ENCODE measurements at places on chromosomes 2 and 18.

DNA sequence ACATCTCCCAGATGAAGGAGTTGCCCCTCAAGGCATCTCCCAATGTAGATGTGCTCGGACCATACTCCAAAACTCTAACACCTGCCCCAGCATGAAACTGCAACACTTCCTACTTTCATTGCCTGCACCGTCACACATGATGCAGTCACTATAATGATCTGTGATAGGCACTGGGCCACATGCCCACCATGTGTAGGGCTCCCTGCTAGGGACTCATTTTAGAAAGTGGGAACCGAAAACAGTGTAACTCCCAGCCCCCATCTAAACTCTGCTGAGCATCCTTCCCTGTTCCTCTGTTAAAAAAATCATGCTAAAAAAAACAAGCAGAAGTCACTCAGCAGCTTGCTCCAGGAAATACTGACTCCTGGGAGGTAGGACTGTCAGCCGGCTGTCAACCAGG lies 496.1 kb upstream of the RAB6C start:
- DNase-seq = no peak

DNA sequence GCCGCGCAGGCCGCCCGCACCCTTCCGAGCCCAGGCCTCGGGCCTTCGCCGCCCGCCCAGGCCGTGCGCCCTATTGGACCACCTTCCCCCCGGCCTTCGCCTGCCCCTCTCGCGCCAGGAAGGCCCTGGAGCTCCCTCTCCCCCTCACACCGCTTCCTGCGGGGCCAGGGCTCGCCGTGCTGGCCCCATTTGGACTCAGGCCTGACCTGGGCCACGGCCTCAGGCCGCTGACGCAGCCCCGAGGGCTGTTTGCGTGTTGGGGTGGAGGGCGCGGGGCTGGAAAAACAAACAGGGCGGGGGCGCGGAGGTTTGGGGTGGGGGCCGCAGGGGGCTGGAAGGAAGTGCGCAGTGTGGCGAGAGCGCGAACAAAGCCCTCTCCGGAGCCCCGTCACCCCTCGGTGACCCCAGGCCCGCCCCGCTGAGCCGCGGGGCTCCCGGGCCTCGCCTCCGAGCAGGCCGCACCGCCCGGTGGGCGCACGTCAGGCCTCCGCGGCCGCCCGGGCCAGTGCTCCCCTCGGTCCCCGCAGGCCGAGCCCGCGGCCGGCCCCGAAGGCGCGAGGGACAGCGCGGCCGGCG lies 12.3 kb upstream of the SIX3 start:
- DNase-seq = no peak

- no peak for DNase-seq
These were observed 9.4 kb upstream of the AGFG1 start for GRCh38 chr2:227462462-227462951.

GRCh38 chr2:84888401-84889276 lies 7.8 kb upstream of the TRABD2A start:
- no peak for DNase-seq

GRCh38 chr18:25726298-25726697 lies 364.1 kb downstream of the SS18 start:
- DNase-seq = peak; percentile 41

DNA sequence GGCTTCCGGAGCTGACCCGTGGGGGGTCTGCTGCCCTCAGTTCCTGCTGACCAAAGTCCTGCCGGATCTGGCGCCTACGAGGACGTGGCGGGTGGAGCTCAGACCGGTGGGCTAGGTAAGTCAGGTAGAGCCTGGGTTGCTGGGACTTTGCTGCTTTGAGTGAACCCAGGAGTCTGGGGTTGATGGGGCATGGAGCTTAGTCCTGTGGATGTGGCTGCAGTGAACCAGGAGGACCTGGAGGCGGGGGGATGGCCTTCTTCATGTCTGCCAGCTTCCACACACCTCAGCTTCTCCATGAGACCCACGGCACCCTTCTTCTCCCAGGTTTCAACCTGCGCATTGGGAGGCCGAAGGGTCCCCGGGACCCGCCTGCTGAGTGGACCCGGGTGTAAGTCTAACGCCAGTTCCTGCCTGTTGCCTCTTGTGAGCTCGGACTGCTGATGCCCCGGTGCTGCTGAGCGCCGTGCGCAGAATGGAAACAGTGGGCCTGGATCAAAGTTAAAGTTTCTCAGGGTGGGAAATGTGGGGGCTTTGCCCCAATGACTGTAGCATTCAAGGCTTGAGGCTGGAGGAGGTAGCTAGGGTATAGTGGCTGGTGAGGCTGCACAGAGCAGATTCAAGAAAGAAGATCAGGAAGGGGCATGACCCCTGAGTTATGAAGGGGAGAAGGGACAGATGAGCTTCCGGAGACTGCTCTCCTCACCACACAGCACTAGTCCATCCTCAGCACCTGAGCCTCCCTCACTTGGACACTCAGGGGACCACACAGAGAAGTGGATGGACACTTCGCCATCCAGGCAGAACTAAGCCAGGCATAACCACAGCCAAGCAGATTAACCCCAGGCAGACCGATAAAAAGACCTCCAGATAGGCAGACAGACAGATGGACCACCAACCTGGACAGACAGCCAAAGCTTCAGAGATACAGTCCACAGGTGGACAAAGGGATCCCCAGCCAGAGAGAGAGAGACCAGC lies 17.3 kb downstream of the PTPN18 start:
- DNase-seq = no peak

- no peak for DNase-seq
These were observed 49.4 kb downstream of the RHOB start for GRCh38 chr2:20496076-20496872.

GRCh38 chr2:144274131-144274530 lies 245.8 kb downstream of the ZEB2 start:
- no peak for DNase-seq

- DNase-seq = no peak
These were observed 66.1 kb upstream of the DTNA start for GRCh38 chr18:34643989-34644388.

DNA sequence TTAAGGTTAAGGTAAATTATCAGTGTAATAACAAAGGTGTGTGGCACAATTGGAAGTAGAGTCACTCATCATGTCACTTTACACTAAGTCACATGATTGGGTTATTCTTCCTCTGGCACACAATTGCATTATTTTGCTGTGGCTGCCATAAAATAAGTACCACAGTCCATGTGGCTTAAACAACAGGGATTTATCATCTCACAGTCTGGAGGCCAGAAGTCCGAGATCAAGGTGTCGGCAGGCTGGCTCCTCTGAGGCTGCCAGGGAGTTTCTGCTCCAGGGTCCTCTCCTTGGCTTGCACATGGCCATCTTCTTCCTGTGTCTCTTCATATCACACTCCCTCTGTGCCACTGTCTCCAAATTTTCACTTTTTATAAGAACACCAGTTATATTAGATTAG lies 421.2 kb downstream of the CMPK2 start:
- no peak for DNase-seq

DNA sequence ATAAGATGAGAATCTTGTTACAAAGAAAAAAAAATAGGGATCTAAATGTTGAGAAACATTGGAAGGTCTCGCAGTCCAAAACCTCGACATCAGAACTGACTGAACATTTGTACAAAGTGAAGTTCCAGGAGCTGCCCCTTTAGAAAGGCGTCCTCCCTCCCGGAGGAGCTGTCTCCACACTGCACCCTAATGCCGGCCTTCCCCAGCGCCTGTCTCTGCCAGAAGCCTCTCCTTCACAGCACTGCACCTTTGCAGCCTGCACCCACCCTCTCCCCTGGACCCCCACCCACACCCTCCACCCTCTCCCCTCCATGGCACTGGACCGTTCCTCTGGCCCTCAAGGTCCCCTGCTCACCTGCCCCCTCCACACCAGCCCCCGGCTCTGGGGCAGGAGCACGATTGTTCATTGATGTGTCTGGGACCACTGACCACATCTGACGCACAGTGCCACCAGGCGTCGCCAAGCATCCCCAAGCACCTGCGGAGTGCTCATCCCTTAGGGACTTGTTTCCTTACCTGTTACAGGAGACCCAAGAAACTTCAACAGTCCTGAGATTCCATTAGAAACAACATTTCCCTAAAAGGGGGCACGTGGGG lies 90.3 kb upstream of the SNTG2 start:
- no peak for DNase-seq

DNA sequence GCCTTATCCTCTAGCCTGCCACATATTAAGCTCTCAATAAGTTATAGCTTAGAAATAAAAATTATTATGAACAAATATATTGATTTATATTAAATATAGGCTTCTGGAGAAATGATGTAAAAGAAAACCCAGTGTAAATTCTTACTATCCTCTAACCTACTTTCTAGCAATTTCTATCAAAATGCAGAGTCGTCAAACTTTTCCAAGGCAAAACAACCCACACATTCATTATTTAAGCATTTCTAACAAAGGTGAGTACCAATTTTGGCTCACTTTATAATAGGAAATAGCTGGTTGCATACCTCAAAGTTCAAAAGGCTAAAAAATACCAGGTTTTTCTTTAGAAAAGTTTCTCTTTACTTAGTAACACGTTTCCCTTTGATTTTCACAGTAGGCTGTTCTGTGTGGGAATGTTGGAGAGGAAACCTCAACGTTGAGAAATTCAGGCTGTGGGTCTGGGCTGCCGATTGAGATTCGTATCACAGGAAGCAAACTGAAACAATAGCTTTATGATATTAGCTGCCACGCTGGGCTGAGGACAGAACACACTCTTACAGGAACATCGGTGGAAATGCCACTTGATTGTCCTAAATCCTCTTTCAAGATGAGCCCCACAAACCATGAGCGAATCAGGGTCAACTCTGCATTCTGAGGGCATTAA lies 53.0 kb downstream of the EPAS1 start:
- no peak for DNase-seq

Data from fibroblast of skin of left quadriceps (primary cell).